Activated naive CD8-positive, alpha-beta T cell treated with anti-CD3 and anti-CD28 coated beads for 36 hours (primary cell): ENCODE measurements at places on chromosomes 7 and 10. TPM values are rescaled to one million over a fixed set of nuclear protein-coding genes. Genes with fewer than 3 reads are reported as not detected.

GRCh38 chr7:16404636-16405035, 16.7 kb downstream of the CRPPA start:
- no peaks in the 10 kb centered on the region for H3K4me1 ChIP-seq
- H3K36me3 ChIP-seq = peaks cover 25% of the 10 kb centered on the region
- no peaks in the 10 kb centered on the region for H3K27me3 ChIP-seq
- H3K4me3 ChIP-seq = no peak overlapping the region

DNA sequence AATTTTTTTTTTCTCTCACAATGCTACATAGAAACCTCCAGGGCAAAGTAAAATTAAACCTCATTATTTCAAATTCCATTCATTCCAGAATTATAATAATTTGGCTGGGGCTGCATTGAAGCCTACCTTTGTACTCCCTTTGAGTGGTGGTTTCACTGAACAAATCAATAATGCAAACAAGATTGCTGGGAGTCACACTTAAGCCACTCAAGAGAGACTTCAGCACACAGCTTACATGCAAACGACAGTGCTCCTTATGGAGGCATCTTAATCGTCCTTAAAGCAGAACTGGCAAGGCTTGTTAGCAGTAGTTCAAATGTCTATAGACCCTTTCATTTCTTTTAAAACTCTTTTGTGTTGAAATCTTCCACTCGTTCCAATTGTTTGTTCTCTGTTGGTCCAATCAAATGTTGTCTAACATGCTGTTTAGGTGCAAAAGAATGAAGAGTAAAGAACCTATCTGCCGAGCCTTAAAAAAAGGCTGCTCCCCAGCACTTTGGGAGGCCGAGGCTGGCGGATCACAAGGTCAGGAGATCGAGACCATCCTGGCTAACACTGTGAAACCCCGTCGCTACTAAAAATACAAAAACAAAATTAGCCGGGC, 294.9 kb downstream of the FGFR2 start:
- no peak overlapping the region for H3K4me3 ChIP-seq
- no peak overlapping the region for H3K27ac ChIP-seq
- DNase-seq = no peak

GRCh38 chr7:70113536-70113935, 515.3 kb downstream of the AUTS2 start:
- no peak overlapping the region for H3K27ac ChIP-seq
- H3K36me3 ChIP-seq = no peaks in the 10 kb centered on the region
- no peak overlapping the region for H3K4me3 ChIP-seq

DNA sequence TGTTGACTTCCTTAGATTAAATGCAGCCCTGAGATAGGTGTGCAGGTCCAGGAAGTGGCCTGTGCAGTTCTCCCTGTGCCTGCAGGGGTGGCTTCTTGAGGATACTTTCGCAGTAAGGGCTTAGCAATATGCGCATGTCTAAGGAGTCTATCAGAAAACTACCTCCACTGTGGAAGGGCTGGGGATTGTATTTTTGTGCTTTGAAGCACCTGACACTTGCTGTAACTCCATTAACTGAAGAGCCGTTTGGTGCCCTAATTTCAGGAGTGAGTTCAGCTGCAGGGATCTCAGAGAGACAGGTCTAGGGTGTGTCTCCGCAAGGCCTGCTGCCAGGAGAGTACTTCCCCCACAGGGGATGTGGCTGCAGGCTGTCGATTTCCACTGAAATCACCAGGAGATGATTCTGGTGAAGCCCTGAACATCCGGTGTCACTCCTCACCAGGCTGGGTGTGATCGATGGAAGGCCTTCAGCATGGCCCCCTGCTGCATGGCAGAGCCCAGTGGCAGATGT, 35.5 kb downstream of the IKZF1 start:
- H3K4me3 ChIP-seq = peak overlapping the region; percentile 49
- H3K4me1 ChIP-seq = peaks cover 82% of the 10 kb centered on the region
- no peaks in the 10 kb centered on the region for H3K27me3 ChIP-seq
- DNase-seq = peak; percentile 62

DNA sequence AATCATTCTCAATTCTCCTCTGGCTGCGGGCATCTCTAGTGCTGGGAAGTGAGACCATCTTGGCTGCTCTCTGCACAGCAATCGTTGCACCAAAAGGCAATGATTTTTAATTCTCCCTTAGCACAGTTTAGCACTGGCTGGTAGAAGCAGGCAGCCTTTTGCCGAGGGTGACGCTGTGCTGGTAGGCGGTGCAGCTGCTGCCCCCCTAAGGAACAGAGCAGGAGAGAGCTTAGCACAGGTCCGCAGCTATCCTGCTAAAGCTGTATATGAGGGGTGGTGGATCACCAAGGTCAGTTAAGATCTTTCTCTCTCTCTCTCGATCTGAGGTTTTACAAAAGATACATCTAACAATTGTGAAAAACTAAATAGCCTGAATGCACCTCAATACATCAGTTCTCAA, 390.1 kb downstream of the GATA3 start:
- H3K4me1 ChIP-seq = peaks cover 5% of the 10 kb centered on the region
- H3K27me3 ChIP-seq = peaks cover 9% of the 10 kb centered on the region
- peak; percentile 27 for DNase-seq
- no peaks in the 10 kb centered on the region for H3K36me3 ChIP-seq

DNA sequence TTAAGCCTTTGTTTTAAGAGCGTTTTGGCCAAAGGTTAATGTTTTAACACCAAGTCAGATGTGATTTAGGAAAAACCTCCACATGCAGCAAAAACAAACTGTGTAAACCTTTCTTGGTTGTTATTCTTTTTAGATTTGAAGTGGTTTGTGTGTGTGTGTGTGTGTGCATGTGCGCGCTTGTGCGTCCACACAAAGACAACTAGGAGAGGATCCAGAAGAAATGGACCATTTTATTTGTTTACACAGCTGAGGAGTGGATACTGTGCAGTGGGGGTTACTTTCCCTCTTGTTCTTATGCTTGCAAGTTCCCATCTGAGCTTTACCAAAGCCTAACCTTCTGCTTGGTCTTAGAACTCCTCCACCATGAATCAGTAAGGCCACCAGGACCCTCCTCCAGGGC, 20.0 kb downstream of the TCF7L2 start:
- no peak overlapping the region for H3K27ac ChIP-seq
- H3K36me3 ChIP-seq = peaks cover 9% of the 10 kb centered on the region
- H3K4me3 ChIP-seq = no peak overlapping the region
- H3K27me3 ChIP-seq = peaks cover 20% of the 10 kb centered on the region

- no peak for DNase-seq
- H3K27me3 ChIP-seq = no peaks in the 10 kb centered on the region
Measured at GRCh38 chr10:86348321-86349210, 18.0 kb downstream of the GRID1 start.

AGFG2 gene
- total RNA-seq = 55.4 TPM

TMEM140 gene
- 12.7 TPM for total RNA-seq

NDUFB8 gene
- total RNA-seq = 311 TPM
